ENCODE measurements at places on chromosomes 16 and 17.

- DNase-seq: no peak
These were observed at the start of gene BCO1 for GRCh38 chr16:81238296-81239011. TSS of gene BCO1 (plus strand) at chr16:81238689. CDS start at chr16:81238909, 220 bp downstream.

- DNase-seq: no peak
These were observed 4.2 kb upstream of the ALOX15 start for GRCh38 chr17:4645642-4646041.

DNA sequence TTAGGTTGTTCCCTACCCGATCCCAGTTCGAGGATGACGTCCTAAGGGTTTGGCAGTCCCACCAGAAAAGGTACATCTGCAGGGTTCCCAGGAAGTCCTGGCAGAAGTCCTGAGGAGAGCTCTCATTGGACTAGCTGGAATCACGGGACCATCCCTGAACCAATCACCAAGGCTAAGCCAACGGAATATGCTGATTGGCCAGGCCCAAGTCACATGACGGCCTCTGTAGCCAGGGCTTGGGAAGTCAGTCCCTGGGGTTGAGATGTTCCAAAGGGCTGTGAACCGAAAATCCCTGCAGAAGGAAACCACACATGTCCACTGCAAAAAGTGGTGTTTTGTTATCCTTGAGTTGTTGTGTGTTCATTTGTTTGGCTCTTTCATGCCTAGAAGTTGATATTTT, 68.2 kb upstream of the ZNF423 start:
- no peak for DNase-seq

GRCh38 chr17:4777969-4778760, 6.5 kb downstream of the TM4SF5 start:
- DNase-seq: no peak

GRCh38 chr16:50121278-50121677, 31.8 kb upstream of the TENT4B start:
- no peak for DNase-seq

DNA sequence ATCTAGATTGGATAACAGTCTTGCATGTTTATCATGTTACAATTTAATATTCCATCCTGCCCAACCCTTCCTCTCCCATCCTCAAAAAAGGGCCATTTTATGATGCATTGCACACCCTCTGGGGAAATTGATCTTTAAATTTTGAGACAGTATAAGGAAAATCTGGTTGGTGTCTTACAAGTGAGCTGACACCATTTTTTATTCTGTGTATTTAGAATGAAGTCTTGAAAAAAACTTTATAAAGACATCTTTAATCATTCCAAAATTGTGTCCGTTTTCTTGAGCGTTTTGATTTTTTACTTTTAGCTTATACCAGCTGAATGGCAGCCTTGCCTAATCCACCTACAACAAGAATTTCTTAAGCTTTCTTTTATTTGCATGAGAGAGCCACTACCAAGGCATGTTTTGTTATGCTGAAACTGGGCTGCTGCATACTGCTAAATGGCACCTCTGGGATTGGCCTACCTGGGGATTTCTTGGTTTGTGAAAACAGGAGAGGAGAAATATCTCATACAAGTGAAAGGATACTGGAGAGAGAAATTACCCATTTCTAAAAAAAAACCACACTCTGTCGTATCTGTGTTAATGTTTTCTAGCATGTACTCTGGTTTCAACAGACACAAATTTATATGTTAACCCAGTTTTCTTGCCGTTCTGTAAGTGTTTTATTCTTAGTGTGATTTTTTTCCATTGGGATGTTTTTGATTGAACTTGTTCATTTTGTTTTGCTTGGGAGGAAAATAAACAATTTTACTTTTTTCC, 52.2 kb downstream of the TUBD1 start:
- no peak for DNase-seq

DNA sequence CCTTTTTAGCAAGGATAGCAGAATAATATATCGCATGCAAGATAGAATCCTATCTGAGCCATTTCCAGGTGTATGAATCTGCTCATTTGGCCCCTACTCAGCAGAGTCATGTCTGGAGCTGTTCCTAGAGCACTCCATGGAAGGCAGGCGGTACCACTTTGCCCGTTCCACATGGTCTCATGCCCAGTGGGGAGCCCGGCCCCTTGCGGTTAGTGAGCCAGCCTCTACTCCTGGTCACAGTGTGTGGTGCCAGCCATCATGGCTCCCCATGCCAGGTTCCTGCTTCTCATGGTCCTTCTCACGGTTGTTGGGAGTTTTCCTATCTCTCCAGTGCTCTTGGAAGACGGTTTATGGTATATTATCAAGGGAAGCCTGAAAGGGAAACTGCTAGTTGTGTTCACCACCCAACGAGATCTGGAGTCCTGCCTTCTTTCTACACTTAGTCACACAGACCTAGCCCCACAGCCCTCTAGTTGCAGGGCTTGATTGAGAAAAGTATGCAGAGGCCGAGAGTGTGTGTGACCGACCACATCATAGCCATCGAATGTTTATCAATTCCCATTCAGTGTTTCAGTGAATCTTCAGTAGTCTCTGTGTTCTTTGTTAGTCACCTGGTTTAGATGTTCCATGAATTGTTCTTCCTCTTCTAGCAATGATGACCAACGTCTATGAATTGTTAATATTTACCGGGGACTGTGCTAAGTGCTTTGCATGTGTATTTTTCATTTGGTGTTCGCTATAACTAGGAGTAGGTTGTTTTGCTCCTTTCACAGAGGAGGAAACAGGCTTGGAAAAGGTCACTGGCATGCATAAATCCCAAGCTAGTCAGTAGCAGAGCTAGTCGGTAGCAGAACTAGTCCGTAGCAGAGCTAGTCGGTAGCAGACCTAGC, 9.6 kb downstream of the JPT2 start:
- DNase-seq: no peak

GRCh38 chr16:8623634-8624033, 2.1 kb downstream of the METTL22 start:
- DNase-seq: no peak

GRCh38 chr17:32859857-32860525, 16.9 kb downstream of the MYO1D start:
- DNase-seq: no peak

DNA sequence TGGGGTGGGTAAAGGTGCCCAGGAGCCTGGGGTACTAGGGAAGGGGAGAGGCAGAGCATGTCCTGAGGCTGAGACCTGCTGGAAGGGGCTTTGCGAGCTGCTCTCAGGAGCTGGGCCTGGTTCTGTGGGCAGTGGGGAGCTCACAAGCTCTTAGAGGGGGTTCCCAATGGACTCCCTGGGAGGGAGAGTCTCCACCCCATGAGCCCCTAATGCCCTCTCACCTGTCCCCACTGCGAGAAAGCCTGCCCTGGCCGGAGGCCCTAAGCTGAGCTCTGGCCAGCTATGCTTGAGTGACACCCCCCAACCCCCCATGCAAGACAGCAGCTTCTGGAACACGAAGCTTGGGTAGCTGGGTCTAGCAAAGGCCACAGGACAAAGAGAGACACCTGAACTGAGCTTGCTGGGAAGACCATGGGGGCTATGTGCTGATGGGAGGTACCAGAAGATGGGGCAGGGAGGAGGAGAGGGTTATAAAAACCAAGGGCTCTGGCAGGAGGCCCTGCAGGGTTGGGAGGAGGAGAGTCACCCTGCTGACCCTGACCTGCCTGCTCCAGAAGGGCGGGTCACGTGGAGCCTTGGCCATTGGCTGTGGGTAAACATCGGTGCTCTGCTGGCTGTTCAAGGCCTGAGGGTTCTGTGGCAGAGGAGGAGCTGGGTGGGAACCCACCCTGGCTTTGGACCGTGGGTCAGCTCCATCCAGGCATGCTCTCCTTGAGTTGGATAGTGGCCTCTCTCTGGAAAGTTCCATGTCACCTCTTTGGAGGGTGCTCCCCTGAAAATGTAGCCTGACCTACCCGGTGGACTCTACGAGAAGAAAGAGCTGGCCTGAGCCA, 106.7 kb downstream of the RAB11FIP4 start:
- DNase-seq: no peak

DNA sequence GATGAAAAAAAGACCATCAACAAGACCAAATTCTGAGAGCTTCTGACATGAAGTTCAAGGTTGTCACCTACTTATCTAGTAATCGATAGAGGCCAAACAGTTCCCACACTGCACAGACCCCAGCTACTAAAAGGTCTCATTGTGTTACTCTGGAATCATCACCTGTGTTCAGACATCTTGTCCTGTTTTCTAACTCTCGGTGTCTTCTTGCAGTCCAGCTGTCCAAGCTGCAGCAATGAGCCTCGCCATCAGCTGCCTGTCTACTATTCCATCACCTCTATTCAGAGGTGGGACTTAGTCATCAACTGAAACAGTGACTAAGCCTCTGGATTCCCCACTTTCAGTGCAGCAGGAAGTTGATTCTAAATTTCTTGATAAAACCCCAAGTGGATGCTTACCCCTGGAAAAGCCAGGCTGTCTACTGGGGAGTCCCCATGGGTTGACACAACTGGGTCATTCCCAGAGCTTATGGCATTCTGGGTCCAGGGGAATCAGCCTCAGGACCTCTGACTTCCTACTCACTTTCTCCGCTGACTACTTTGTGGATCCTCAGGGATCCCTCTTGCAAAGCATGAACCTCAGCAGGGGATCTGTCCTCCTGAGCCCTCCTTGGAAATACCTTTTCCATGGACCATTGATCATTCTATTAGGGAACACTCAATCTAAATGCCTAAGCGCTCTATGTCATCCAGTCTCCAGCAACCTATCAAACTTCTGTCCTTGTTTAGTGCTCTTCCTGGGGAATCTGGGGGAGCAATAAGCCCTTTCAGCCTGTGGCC, 46.5 kb downstream of the HNF1B start:
- no peak for DNase-seq

DNA sequence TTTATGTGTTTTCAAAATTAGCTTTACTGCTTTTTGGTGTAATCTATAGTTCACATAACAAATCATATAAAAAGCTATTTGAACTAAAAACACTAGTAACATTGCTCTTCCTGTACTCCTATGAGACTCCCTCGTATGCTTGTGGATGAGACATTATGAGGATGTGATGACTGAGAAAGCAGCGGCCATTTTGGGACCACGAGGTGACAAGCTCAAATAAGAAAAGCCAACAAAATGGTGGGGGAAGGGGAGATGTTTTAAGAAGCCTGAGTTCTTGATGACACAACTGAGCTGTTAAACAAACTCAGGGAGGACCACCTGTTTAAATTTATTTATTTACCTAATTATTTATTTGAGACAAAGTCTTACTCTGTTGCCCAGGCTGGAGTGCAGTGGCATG, 4.5 kb downstream of the CCL18 start:
- no peak for DNase-seq

DNA sequence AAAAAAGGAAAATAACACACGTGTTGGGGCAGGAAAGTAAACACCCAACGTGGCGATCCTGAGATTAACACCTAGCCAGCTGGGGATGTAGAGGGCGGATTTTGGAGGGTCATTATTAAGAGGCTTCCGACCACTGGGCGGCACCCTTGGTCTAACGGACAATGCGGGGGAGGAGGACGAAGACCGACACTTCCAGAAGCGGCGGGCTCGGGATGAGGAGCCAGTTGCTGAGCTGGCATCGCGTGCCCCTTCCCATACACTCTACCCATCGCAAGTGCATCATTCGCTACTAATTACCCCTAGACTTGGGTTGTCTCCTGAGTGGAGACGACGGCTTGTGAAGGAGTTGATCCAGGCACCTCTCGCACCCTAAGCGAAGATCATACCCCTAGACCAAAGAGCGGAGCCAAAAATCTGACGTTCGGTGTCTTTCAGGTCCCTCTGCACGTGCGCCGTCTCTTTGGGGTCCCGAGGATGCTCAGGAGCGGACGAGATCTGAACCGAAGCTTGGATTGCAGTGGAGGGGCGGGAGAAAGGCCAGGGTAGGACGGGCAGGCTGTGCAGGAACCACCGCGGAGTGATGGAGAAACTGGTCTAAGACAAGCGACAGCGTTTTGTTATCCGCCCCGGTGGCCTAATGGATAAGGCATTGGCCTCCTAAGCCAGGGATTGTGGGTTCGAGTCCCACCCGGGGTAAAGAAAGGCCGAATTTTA, 17.6 kb downstream of the ZNF213 start:
- no peak for DNase-seq

GRCh38 chr16:49854188-49854795, 1.6 kb downstream of the ZNF423 start:
- no peak for DNase-seq

GRCh38 chr16:787978-788398, at the start of gene RPUSD1:
TSS of gene RPUSD1 (minus strand) at chr16:788381. CDS start at chr16:787737, 644 bp downstream.
- no peak for DNase-seq

DNA sequence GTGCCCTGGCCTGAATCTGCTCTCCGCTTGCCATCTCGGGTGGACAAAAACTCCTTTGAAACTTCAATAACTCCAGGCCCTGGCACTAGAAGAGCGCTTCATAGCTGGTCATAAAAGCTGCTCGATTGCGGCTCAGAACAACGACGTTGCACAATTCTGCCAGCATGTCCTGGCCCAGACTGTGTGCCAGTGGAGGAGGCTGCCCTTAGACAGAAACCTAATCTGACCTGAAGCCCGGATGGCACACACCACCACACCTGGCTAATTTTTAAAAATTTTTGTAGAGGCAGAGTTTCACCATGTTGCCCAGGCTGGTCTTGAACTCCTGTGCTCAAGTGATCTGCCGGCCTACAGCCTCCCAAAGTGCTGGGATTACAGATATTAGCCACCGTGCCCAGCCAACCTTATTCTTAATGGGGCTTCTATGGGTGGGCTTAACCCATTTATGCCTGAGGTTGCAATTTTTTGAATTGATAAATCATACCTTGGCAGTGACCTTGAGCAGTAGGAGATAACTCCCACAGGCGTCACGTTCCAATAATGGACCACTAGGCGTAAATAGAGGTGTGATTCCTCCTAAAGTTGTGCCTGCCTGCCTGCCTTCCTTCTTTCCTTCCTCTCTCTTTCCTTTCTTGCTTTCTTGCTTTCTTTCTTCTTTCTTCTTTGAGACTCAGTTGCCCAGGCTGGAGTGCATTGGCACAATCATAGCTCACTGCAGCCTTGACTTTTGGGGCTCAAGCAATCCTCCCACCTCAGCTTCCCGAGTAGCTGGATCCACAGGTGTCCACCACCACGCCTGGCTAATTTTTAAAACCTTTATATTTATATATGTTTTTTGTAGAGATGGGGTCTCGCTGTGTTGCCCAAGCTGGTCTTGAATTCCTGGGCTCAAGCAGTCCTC, 1.1 kb upstream of the PPL start:
- DNase-seq: no peak

DNA sequence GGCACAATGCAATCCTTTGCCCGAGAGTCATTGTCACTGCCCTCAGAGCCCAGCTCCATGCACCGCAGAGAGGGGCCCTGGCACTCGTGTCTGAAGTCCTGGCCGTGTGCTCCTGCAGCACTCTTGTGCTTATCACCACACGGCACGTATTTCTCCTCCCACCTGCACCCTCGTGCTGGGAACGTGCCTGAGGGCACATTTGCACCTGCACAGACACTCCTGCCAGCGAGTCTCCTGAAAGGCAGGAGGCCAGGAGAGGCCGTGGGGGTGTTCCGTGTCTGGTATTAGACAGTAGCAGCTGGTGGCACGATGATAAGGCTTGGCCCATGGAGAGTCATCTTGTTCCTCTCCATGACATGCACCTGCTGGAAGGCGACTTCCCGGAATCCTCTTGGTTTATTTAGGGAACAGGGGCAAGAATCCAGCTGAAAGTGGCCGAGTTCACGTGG, 3.4 kb upstream of the ACSF3 start:
- no peak for DNase-seq

DNA sequence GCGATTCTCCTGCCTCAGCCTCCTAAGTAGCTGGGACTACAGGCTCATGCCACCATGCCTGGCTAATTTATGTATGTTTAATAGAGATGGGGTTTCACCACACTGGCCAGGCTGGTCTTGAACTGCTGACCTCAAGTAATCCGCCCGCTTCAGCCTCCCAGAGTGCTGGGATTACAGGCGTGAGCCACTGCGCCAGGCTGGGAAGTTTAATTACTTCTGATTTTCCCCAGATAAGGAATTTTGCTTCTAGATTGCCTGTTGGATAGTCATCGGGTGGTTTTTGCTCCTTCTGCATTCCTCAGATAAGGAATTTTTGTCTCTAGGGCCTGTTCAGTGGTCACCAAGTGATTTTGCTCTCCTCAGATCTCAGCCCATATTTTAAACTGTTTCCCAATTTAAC, 112.5 kb downstream of the MAP2K4 start:
- DNase-seq: no peak

Data from cortex of kidney (tissue), 1 donor.